ENCODE measurements at places on chromosomes 4 and X. TPM values are rescaled to one million over a fixed set of nuclear protein-coding genes. Genes with fewer than 3 reads are reported as not detected.

The PRMT9 gene
- 8.2 TPM for total RNA-seq

The CXorf49 gene
- total RNA-seq: not detected

The ADGRG4 gene
- not detected for total RNA-seq

The SUPT20HL1 gene
- not detected for total RNA-seq

The NPY5R gene
- not detected for total RNA-seq

The PDGFC gene
- total RNA-seq: 0.20 TPM

The FAM13A gene
- total RNA-seq: 14.1 TPM

The SPANXA1 gene
- total RNA-seq: not detected

The RAB39B gene
- 0.09 TPM for total RNA-seq

The EXOC1L gene
- 0.94 TPM for total RNA-seq

The TRIML2 gene
- not detected for total RNA-seq
